ENCODE measurements at places on chromosomes 2 and 18.

DNA sequence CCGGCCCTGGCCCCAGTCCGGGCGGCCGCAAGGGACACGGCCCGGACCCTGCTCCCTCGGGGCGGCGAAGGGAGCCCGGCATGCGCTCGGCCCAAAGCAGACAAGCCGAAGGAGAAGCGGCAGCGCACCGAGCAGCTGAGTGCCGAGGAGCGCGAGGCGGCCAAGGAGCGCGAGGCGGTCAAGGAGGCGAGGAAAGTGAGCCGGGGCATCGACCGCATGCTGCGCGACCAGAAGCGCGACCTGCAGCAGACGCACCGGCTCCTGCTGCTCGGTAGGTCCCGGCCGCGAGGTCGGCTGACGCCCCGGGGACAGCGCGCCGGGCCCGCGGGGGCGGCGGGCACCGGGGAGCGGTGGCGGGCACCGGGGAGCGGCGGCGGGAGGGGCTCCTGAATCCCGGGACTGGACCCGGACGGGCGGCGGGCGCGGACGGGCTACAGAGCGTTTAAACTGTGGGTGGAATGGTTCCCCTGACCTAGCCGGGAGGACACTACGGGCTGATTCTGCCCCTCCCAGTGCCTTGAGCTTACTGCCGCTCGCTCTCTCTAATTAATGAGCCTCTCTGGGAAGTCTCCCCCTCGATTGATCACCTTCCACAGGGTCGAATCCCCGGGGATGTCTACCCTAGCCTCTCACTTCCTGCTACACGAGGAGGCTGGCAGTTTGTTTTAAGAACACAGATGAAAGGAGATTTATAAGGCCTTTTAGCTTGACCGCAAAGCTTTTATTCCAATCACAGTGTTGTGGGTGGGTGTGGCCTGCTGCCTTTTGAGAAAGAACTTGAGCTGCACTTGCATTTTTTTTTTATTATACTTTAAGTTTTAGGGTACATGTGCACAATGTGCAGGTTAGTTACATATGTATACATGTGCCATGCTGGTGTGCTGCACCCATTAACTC is 853 bp downstream of the GNAL start:
- DNase-seq, result peak; percentile 9

GRCh38 chr2:236012155-236012554 is 156.0 kb downstream of the GBX2 start:
- DNase-seq, result no peak

DNA sequence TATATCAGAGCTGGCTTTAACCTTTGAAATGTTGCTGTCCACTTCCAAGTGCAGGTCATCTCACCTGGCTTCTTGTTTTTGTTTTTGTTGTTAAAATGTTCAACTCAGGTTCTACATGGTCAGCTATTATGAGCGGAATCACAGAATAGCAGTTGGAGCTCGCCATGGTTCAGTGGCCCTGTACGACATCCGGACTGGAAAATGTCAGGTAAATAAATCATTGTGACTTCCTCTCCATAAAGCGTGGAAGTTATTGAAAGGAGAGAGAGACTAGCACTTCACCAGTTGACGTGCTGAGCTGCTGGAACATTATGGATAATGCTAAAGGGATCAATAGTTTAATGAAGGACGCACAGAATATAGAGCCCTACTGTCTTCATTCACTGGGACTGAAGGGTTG is 184.6 kb upstream of the BOD1L2 start:
- DNase-seq, result no peak

- DNase-seq, result no peak
Observed at GRCh38 chr18:45161850-45162249, 453.4 kb upstream of the SLC14A2 start.

GRCh38 chr2:60540074-60540473 is 13.4 kb downstream of the BCL11A start:
- DNase-seq, result no peak

- no peak for DNase-seq
Observed at GRCh38 chr2:147373800-147374422, 470.9 kb upstream of the ACVR2A start.

DNA sequence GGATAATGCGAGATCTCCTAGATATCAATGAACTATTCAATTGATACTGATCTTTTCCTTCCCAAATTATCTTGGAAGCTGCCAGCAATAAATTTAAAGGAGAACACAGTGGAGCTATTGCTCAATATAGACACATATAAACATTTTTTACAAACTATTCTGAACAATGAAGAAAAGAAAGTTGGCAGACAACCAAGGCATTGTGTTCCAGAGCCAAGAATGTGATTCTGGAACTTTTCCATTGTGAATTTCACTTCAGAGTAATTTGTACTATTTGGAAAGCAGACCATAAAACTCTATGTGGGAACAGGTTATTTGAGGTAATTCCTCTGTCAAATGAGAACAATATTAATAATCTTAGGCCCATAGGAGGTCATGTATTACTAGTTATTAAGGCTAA is 588.2 kb downstream of the IRS1 start:
- DNase-seq, result no peak

DNA sequence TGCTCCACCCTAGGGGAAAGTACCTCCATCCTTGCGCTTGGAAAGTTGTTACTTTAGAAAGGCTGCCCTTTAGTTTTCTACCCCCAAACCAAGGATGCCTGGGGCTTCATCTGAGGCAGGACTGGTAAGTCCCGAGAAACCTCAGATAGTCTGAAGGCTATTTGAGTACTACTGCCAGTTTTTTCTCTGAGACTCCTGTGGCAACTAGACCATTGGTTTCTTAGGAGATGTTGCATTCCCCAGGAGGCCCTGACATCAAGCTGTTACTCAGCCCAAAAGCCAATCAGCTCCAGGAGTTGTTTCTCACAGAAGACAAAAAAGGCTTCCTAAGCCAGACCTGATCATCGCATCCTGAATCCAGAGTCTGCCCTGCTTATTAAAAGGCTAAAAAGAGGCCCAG is 67.2 kb downstream of the COLEC12 start:
- DNase-seq, result no peak

DNA sequence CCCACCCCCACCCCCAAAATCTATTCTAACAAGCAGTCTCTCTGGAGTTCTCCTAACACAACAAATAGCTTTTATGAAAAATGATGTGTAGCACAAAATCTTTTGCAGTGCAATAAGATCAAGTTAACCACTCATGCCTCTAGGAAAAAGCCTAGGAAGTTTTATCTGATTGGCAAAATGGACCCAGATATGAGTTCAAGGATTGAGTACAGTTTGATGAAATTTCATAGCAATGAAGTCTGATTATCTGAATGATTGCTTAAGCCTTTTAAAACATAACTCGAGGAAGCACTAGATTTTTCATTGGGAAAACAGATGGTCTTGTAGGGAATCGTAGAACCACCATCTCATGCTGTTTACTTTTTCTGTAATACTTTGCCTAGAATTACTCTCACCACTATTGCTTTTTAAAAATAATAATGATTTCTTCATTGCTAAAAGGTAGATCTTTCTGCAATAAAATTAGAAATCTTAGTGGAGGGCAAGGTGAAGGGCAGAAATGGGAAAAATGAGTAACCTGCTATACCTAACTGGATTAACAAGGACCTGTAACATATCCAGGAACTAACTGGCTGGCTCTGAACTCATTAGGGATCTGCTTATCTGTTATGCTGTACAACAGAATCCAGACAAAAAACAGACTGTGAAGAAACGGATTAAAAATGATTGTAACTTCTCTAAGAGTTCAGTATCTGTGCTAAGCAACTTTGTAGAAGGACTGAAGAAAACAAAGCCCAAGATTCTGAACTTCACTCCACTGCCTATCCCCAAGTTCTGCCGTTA is 73.7 kb upstream of the ETAA1 start:
- no peak for DNase-seq

DNA sequence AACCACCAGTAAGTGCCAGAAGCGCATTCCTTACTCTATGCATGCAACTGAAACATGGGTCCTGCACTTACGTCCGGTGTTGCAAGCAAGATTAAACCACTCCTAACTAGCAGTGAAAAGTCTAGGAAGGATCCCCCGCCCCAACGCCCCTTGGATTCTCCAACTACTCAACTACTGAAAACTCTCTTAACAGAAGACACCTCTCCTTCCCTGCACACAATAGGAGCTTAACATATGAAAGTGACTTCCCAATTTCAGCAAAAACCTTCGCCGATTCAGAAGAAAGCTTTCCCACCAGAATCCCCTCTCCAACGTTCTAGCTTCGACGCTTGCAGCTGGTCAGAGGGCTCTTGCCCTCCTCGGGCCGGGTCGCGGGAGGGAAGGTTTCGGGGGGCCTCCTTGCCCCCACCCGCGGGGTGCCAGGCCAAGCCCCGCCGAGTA is 578 bp downstream of the IWS1 start:
- DNase-seq, result no peak

DNA sequence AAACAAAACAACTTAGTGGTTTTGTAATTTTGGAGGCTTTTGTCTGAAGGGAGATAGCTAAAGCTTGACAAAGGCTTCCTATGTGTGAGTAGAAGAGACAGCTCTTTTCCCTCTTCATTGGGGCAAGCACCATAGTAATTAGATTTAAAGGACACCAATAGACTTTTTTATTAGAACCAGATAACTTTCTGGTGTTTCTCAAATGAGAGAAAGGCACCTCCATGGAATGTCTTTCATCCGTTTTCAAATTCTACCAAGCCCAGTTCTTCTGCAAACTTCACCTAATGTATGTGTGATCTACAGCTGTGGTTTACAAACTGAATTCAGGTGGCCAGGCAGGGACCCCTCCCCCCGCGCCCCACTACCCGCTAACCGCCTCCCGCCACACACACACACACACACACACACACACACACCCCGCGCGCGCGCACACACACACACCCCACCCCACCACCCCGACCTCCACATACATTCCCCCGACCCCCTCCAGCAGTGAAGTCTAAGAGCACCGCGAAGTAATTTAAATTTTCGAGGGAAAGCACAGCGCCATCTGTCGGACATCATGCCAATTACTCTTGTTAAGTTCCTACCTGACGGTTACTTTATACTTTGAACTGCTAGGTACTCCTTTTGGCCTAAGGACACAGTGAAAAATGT is 31.6 kb upstream of the PPP1R1C start:
- peak; percentile 33 for DNase-seq

DNA sequence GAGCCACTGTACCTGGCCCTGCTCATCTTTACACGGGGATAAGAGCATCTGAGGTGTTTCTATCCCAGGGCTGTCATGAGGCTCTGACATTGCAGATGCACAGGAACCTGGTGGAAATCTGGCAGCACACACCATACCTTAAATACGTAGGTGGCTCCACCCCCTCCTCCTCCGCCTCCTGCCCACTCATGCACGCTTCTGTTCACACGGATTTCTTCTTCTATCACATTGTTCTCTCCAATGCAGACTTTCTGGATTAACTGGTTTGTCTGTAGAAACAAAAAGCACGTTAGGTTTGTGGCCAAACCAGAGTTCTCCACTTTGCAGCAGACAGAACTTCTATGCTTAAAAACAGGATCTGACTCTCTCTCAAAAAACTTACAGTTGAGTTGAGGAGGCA is 118.2 kb downstream of the CLIP4 start:
- no peak for DNase-seq

DNA sequence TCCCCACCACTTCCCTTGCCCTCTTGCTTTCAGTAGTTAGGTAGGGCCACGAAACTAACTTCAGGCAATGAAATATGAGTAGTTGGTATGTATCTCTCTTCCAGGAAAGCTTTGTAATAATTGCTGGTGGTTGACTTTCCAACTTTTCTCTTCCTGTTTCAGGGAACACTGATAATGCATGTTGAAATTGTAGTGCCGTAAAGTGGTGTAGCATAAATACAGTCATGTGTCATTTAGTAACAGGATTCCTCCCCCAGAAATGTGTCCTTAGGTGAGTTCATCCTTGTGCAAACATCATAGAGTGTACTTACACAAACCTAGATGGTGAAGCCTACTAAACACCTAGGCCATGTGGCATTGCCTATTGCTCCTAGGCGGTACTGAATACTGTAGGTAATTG is 429.2 kb downstream of the PID1 start:
- no peak for DNase-seq

DNA sequence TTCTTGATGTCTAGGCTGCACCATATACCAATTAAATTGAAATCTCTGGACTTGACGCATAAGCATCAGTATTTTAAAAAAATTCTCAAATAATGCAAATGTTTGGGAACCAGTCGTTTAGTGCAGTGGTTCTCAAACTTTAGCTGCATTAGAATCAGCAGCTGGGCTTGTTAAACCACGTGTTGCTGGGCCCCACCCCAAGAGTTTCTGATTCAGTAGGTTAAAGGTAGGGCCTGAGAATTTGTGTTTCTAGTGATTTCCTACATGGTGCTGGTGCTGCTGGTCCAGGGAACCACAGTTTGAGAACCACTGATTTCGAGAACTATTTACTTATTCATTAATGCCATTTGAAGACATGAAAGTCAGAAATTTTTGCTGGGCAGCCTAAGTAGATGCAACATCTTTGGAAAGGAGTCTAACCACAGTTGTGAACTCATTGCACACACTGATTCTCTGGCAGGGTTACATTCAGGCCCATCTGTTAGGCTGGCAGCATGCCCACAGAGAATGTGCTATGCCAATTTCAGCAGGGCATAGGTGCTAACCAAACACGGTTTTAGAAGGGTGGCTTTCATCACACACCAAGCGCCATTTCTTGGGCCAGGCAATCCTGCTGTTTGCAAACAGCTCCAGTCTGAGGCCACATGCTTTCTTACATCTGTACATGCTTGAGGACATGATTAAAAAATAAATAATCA is 26.4 kb upstream of the ATP5MC3 start:
- DNase-seq, result no peak

DNA sequence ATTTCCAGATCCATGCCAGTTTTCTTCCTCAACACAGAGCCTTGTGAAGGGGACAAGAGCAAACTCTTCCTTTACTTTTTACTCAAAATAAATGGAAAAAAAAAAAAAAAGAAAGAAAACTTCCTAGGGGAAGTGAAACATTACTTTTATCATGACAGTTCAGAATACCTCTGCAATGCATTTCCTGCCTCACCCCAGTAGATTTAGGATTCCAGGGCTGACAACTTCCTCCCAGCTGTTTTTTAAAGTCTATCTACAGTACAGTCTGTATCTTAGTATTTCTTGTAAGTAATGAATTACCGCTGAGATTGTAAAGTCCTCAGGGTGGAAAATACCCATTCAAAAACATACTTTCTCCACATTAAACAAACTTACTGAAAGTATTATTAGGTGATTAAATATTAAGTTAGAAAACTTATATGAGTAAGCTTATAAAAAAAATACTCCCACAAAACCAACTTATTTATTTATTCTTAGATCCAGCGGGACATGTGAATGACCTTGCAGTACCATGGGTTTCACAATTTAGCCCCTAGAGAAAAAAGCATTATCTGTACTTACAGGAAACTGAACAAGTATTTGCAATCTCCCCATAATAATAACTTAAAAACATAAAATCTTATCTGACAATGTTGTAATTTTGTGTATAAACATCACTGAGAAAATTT is 117.7 kb downstream of the RBMS1 start:
- DNase-seq, result no peak

GRCh38 chr2:226080334-226080733 is 680.8 kb downstream of the NYAP2 start:
- DNase-seq, result no peak

DNA sequence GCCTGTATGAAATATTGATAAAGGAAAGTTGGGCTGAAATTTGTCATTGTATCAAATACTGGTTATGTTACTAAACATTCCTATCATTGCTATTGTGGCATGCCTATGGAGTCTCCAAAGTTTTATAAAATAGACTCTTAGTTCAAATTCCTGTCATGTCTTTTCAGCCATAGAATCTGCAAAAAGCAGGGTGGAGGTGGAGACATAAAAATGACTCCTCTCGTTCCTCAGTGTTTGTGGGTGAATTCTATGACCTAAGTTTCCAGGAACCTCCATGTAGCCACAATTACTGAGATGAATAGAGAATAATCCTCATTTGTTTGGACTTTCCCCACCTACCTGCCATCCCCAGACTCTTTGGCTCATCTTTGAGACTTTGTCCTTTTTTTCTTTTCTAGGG is 326.3 kb upstream of the ETAA1 start:
- DNase-seq, result no peak
